ENCODE measurements at places on chromosomes 4 and X.
A peak's percentile ranks its signal among the peaks of the same experiment; 100 is the strongest.

DNA sequence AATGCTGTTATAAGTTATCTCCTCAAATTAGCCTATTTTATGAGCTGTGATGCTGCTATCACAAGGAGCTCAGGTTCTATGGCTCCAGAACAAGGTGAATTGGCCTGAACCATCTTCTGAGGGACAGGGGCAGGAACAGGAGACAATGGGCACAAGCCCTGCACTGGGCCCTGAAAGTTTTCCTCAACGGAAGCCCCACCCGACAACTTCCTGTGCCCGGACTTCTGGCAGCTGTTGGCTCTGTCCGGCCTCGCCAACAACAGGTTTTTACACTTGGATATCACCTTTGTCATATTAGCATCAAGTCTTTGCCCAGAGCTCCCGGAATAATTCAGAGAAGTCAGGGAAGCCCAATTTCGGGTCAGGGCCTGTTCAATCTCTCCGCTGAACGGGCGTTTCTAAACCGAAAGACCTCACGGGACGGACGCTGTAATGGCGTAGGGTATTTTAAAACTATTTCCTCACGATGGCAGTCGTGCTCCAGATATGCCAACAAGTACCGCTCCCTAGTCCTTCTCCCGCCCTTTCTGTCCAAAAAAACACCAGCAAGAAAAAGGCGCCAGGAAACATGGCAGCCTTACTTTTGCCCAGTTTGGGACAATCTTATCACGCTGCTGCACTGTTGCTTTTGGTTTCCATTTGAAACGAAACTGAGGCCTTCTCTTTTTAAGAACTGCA is 201.0 kb upstream of the STK26 start:
- DNase-seq: no peak

- DNase-seq: no peak
Observed at GRCh38 chrX:153889123-153889522, 3.1 kb upstream of the L1CAM start.

GRCh38 chr4:168811786-168812651 is 198.0 kb downstream of the CBR4 start:
- no peak for DNase-seq

DNA sequence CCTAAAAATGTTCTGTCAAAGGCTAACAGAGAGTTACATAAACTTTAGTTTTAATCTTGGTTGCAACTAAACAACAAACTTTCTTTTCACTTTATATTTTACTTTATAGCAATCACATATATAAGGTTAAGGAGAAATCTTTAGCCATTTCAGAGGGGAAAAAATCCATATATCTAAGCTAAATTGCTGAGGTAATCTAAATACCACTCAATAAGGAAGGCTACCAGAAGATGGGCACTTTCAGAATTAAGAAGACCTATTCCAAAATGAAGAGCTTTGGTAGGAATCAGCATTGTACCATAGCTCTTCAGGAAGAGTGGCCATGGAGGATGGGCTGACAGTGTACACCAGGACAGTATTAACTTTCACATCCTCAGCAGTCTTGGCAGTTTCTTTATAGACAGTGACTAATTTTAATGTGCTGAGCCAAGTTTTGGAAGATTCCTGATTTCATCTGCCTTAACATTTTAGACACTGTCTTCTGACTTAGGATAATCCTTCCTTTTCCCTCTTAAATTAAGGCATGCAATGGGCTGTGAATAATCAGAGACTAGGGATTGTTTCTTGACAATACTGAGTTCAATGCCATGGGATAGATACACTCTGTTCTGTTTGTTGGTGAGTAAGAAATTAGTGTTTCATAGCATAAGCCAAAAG is 7.1 kb downstream of the FAT4 start:
- DNase-seq: no peak

- no peak for DNase-seq
Observed at GRCh38 chr4:145781351-145781750, 101.4 kb downstream of the C4orf51 start.

- no peak for DNase-seq
Observed at GRCh38 chr4:99852199-99852749, 35.6 kb downstream of the DAPP1 start.

DNA sequence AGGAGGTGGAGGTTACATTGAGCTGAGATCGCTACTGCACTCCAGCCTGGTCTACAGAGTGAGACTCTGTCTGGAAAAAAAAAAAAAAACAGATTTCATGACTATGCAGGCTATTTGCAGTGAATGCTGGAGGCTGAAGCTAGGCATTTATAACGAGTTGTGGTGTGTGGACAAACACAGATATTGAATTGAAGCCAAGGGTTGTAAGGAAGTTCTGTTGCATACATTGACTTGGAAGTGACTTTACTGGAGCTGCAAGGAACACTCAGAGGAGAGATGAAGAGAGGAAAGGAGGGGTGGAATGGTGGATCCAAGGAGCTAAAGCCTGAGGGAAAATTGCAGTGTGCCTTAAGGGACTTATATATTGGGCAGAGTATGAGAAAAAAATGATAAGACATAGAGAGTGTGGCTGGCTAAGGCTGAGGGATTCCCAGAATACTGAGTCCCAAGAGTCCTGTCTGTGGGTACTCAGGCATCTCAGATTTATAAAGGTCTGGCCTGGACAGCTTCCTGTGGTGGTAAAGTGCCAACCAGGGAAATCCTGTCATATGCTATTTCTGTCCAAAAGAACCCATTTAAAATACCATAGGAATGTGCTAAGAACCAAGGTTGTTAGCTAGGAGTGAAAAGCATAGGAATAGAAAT is 87.8 kb upstream of the GUCY1A1 start:
- DNase-seq: no peak

- no peak for DNase-seq
Observed at GRCh38 chrX:65702956-65703355, 35.5 kb downstream of the MSN start.

DNA sequence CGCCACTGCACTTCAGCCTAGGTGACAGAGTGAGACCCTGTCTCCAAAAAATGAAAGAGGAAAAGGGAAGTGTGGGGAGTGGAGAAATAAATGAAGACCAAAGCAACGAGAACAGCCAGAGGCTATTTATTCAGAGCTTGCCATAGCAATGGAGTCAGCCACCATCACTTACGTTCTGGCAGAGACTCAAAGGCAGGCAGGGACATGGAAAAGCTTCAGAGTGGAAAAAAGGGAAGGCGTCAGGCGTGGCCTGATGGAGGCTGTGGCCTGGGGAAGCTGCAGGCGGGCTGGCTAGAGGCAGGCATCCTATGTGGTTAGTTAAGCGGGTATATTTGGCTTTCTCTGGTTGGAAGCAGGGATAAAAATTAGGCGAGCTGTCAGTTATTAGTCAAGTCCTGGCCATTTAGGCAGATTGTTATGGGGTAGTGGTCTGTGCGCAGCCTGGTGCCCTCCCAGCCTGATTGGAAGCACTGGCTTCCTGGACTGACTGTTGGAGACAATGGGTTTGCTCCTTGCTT is 73.3 kb downstream of the DCTD start:
- DNase-seq: no peak

DNA sequence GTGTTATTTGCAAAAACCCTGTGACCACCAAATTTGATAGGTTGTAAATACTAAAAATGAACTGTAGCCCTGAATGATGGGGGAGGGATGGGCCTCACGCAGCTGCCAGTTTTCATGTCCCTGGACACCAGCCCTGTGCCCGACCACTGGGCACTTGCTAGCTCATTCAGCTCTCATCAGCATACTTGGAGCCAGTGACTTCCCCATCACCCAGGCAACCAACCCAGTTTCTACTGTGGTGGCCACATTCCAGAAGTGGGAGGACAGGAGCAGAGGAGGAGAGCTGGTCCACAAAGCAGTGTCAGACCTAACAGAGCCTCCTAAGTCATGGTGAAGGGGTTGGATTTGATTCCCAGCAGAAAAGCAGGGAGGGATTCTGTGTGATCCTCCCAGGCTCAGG is 128.2 kb downstream of the CPEB2 start:
- no peak for DNase-seq

DNA sequence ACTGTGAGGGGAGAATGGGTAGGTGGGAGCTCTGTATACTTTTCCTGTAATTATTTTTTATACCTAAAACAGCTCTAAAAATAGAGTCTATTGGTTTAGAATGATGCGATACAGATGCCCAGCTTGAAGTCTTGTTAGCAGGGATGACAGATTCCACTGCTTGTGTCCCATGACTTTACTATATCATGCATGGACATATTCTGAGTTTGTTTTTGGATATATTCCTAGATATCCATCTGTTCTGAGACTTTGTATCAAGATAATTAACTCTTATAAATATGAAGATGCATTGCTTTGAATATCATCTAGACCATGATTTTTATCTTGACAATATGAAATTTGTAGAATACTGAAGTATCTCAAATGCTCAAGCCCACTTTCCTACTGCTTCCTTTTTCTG is 1058.1 kb downstream of the RAPGEF2 start:
- DNase-seq: no peak

DNA sequence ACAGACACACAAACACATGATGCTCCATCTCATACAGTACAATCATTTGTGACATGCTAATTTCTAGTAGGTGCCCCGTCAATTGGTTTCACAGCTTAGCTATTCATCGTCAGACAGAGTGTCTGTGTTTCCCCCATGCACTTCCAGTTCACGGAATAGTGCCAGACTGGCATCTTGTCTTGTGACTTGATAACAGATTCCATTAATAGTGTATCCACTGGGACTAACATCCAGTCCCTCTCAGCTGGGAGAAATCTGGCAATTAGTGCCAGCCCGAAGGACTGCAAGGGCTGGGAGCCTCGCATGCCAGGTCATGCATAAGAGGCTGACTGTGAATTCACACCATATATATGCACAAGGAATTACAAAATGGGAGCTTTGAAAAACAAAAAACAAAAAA is 20.2 kb upstream of the GATB start:
- no peak for DNase-seq

GRCh38 chr4:172011196-172011595 is 198.0 kb downstream of the GALNTL6 start:
- DNase-seq: no peak

DNA sequence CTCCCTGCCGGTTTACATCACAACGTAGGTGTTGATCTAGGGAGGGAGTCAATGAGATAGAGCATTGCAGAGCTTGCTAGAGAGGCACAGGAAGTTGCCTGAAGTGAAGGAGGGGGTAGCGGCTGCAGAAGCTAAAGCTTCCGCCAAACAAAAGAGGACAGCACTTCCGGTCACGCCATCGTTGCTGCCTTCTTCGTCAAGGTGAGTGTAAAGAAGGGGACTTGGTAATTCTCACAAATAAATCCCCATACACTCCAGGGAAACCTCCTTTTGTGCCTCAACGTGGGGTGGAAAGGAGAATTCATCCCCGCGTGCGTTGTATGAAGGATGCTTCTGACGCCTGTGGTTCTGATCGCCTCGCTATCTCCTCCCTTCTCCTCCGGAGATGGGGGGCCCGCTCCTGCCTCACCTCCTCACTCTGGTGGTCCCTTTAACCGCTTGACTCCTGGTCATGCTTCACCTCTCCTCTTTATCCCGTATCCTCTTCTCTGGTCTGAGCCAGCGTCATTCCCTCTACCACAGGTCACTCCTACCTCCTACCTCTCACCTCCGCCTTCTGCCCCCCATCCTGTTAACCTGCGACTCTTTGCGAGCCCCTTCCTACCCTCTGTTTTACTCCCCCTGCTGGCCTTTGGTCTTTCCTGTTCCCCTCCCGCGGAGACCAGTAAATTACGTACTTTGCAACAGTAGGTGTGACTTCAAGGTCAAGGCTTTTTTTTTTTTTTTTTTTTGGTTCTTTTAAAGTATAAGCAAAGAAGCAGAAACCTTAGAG is 59.9 kb downstream of the GSPT2 start:
- DNase-seq: peak; percentile 21

DNA sequence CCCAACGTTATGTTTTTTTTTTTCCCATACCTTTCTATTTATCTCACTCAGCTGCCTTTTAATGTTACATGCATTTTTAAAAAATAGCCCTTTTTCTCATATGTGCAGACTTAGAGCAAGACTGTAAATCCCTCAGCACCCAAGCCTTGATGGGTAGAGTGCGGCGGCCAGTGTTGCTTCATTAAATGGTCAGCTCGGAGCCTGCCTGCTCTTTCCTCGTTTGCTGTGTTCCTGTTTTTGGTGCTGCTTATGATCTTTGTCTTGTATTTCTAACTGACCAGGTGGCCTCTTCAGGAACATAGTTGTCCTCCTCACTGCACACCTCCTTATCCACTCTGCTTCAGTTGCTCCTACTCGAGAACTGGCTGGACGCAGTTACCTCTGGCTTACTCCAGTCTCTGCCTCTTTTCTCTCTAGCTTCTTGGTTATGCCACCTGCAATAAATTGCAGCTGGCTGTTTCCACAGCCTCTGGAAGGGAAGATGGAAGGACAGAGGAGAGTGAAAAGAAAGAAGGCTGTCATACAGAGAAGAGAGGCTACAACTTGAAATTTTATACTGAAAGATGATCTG is 10.7 kb downstream of the RBPJ start:
- DNase-seq: no peak

- no peak for DNase-seq
Observed at GRCh38 chr4:149793459-149793858, 22.2 kb downstream of the IQCM start.

- no peak for DNase-seq
Observed at GRCh38 chr4:139509727-139510410, 46.1 kb downstream of the SETD7 start.

DNA sequence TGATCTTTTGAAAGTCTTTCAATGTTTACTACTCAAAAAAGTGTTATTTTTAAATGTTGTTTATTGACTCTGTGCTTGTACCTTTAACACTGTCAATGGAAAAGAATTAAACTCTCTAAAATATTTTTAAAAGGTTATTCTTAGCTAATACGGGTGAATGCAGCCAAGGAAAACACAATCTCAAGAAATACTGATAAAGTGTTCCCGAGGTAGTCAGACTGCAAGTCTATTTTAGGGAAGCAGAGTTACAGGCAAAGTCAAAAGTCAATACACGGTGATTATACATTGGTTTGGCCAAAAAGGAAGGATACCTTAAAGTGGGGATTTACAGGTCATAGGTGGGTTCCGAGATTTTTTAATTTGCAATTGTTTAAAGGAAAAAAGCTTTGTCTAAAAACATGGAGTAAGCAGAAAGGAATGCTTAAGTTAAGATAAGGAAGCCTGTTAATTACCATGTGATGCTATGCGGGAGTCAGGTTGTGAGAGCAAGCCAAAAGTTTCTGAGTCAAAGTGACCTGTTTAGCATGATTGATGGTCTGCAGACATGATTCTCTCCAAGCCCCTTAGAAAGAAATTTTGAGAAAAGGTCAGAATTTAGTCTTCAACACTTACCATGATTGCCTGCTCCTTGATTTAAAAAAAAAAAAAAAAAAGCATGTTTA is 288.4 kb downstream of the KLHL4 start:
- DNase-seq: no peak

- DNase-seq: no peak
Observed at GRCh38 chr4:52728691-52729240, 22.5 kb downstream of the ERVMER34-1 start.

- no peak for DNase-seq
Observed at GRCh38 chr4:169252339-169253112, 18.2 kb downstream of the SH3RF1 start.

- no peak for DNase-seq
Observed at GRCh38 chr4:8093587-8094274, 64.9 kb downstream of the ABLIM2 start.
